ENCODE measurements at places on chromosomes 1 and 21.

GRCh38 chr1:197782722-197783360 is 7.6 kb upstream of the DENND1B start:
- DNase-seq, result no peak

- peak; percentile 24 for DNase-seq
Observed at GRCh38 chr1:165444897-165445370, at the start of gene RXRG. Gene RXRG, minus strand, starts transcription at chr1:165445126. Its CDS starts 233 bp downstream, at chr1:165444893.

- peak; percentile 95 for DNase-seq
Observed at GRCh38 chr1:209648931-209649776, 3.1 kb downstream of the LAMB3 start.

- DNase-seq, result no peak
Observed at GRCh38 chr1:10146391-10146790, 64.0 kb upstream of the KIF1B start.

- peak; percentile 6 for DNase-seq
Observed at GRCh38 chr1:160637821-160638539, 8.9 kb downstream of the SLAMF1 start.

GRCh38 chr1:232617237-232617636 is 12.7 kb downstream of the SIPA1L2 start:
- no peak for DNase-seq

- no peak for DNase-seq
Observed at GRCh38 chr1:3364983-3365382, 89.5 kb upstream of the ARHGEF16 start.

DNA sequence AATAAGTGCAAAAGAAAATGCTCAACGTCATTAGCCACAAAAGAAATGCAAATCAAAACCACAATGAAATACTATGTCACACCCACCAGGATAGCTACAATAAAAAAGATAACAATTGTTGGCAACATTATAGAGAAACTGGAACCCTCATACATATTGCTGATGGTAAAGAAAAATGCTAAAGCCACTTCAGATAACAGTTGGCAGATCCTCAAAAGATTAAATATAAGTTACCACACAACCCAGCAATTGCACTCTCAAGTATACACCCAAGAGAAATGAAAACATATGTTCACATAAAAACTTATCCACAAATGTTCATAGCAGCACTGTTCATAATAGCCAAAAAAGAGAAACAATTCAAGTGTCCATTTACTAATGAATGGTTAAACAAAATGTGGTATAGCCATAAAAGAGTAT is 20.7 kb downstream of the TRIM33 start:
- no peak for DNase-seq

- DNase-seq, result peak; percentile 63
Observed at GRCh38 chr21:34965200-34966174, 83.6 kb downstream of the RUNX1 start.

DNA sequence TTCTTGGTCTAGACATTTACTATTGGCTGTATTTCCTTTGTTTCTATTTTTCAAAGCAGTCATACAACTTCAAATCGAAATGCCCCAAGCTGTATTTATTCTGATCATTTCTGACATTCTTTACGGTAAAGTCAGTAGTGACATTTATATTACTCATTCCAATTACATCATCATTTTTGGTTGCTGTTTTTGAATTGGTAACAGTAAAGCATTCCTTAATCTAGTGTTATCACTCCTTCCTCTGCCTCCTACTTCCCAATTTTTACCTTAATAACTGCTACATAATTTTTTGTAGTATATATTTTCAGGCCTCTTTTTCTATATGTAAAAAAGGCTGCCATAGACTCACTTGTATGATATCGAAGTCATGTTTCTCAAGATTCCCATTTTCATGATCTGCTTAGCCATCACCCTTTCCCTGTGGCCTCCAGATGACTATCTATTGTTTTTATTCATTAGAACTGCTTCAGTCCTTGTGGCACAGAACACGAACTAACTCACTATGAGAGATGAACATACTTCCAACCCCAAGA is 167.2 kb downstream of the RUNX1 start:
- DNase-seq, result peak; percentile 90

DNA sequence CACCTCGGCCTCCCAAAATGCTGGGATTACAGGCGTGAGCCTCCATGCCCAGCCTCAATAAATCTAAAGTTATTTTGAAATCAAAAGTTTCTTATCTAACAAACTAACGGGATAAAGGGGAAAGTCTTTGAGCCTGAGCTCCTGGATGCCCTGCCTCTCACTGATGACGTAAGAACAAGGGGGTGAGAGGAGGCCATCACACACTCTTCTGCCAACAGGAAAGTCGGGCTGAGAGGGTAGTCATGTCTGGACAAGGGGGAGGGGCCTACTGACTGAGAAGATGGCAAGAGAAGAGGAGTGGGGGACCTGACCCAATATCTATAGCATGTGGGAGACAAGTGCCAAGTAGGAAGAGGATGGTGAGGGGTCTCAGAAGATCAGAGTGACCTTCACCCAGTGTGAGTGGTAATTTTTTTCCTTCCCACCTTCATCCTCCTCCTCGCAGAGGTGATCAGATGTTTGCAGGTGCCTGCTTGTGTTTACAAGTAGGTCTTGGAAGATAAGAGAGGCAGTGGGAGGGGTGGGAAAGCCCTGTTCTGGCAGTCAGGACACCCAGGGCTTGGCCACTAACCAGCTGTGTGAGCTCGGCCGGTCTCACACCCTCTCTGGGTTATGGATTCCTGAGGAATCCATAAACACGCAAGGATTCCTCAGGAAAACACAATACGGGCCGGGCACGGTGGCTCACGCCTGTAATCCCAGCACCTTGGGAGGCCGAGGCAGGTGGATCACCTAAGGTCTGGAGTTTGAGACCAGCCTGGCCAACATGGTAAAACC is 9.6 kb downstream of the UQCRHL start:
- DNase-seq, result peak; percentile 45

DNA sequence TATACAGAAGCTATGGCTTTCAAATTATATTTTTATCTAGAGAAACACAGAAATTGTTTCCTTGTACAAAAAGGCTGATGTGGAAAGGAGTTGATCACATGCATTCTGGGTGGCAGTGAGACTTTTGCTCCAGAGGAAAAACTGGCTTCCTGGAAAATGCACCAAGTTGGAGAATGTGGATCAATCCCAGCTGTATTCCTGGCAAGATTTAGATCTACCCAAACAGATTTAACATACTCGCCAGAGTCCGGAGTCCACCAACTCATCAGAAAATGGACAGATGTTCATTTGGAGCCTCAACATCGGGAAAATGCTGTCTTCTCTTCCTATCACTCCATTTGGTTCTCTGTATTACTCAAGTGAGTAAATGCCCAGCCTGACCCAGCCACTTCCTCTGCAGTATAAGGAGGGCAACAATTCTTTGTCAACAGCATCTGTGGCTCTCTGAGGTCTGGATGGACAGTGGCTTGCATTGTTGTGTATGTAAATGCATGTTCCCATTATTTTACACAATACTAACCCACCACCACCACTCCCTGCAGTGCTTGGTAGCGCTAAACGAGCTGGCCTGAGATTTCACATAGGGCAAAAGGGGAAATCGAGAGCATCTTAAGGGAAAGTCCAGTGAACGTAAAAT is 226.2 kb upstream of the IRF2BP2 start:
- DNase-seq, result no peak

DNA sequence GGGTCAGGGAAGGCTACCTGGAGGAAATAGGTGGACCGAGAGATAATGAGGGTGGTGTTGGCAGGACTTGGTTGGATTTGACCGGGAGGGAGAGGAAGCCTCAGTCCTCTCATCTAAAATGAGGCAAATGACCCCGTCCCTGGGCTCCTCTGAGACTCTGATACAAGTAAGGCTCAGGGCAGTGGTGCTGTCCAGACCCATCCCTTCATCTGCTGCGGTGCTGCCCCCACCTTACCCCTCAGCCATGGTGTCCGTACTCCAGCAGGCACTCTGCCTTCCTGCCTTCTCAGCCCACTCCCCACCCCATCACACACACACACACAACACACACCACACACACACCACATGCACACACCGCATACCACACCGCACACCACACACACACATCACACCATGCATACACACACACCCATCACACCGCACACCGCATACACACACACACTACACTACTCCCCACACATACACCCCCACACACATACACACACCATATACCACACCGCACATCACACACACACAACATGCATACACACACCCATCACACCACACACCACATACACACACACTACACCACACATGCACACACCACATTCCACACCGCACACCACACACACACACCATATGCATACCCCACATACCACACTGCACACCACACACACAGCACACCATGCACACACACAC is 29.4 kb upstream of the SLC26A9 start:
- DNase-seq, result no peak

- no peak for DNase-seq
Observed at GRCh38 chr1:90200646-90201205, 205.8 kb downstream of the ZNF326 start.

GRCh38 chr1:10760566-10761502 is 35.6 kb downstream of the CASZ1 start:
- no peak for DNase-seq

DNA sequence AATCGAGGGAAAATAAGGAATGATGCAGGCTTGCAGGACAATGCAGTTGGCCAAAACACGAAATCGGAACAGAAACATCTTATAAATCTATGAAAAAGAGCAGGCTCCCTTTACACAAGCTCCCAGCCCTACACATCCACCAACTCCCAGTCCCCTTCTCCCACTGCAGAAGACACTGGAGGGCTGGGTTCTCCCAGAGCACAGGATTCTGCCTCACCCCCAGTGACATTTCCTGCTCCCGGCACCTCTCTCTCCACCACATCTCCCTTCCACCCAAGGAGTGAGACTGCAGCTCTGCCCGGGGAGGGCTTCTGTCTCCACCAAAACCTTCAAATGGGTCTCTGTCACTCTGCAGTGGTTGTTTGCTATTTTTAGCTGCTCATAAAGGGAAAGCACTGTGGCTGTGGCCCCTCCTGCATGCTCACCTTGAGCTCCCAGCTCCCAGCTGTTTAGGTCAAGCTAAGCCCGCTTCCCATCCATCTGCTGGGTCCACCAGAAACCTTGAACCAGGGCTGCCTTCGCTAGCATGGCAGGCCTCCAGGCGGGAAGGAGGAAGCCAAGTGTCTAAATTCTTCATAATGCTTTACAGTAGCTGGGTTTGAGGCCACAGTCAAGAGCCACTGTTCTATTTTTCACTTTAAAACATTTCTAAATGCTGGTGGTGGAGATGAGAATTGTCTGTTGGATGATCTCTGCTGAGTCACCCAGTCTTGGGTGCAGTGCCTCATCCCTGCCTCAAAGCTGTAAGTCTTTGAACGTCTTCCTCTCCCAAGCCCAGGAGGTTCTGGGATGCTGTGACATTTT is 3.3 kb upstream of the C2CD2 start:
- DNase-seq, result peak; percentile 72

DNA sequence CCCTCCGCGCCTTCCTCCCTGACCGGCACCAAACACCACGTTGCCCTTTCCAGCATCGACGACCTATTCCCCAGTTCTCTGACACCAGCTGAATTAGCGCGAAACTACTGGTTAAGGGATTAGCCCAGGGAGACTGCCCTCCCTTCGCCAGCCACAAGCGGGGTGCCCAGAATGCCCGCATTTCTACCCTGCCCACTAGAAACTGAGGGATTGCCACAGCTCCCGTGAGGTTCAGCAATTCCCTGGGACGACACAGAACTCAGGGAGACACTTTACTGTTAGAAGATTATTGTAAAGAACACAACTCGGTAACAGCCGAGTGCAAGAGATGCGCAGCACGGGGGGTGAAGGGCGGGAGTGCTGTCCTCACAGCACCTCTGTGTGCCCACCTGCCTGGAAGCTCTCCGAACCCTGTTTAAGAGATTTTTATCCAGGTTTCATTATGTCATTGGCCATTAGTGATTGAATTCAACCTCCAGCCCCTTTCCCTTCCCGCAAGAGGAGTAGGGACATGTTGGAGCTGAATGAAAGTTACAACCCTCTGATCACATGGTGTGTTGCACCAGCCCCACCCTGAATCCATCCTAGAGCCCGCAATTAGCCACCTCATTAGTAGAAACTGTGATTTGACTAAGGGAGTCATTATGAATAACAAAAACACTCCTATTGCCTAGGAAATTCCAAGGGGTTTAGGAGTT is 15.8 kb upstream of the RIPPLY3 start:
- no peak for DNase-seq

GRCh38 chr1:15123270-15123669 is 30.3 kb upstream of the TMEM51 start:
- DNase-seq, result no peak

DNA sequence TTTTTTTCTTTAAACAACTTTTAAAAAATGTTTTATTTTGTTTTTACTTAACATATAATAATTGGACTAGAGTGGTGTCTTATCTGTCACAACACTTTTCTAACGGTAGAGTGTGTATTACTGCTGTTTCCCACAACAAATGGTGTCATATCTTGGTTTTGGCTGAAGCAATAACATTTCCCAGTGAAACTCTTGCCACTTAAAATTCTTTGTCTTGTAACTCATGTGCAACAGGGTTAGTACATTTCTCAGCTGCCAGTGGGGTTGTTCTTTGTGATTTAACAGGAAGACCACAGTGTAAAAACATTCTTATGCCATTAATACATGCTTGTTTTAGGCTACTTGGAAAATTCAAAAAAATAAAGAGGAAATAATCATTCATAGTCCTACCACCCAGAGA is 43.5 kb downstream of the ALPL start:
- DNase-seq, result peak; percentile 71

DNA sequence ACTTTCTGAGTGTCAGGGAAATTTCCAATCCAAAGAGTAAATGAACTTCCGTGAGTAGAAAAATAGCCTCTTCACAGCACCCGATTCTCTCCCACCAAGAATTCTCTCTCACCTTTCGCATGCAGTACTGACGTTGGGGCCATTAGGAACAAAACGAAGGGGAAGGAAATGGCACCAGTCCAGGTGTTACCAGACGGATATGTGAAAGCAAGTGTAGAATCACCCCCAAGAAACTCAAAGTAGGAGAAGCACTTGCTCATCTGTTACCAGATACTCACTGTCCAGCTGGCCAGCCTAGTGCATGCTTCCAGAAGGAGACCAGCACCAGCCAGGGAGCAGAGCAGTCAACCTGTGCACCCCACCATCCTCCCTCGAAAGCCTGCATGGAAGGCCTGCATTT is 55.1 kb downstream of the ITPKB start:
- no peak for DNase-seq

- no peak for DNase-seq
Observed at GRCh38 chr1:47576758-47577115, 138.9 kb downstream of the FOXD2 start.

DNA sequence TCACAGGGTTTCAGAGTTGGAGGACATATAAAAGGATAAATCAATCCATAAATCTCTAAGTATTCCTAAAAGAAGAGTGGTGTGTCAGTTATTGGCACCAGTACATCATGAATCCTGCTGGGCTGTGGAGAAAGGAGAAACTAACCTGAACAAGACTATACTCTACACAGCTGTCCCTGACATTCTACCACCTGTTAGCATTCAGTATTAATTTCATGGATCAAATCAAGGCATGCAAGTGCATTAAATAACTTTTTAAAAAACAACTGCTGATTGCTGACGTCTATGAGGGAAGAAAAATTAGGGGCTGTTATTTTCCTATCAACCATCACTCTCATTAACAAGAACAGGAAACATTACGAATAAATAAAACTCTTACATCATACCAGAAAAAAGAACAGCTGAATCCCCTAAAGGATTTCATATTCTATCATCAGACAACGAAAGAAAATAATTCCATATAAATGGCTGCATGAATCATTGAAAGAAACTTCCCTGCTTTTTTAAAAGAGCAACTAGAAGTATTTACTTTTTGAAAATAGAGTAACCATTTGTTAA is 121.7 kb downstream of the ATF6 start:
- DNase-seq, result no peak

GRCh38 chr21:42759594-42759927 is 106.1 kb downstream of the PDE9A start:
- no peak for DNase-seq
